ENCODE measurements at places on chromosomes 3 and 15. TPM values are rescaled to one million over a fixed set of nuclear protein-coding genes. Genes with fewer than 3 reads are reported as not detected.

Gene CCR9
- not detected for total RNA-seq

Gene IL17RB
- total RNA-seq = 1.2 TPM

Gene CCR5
- total RNA-seq = 0.36 TPM

Gene TMA7
- 163 TPM for total RNA-seq

Gene PLA1A
- total RNA-seq = 4.6 TPM

Gene SCG3
- total RNA-seq = 1.8 TPM

Gene MAP1A
- total RNA-seq = 25.2 TPM

Gene ZIC4
- not detected for total RNA-seq

Gene MUC20
- total RNA-seq = 11.0 TPM

Gene CYP19A1
- total RNA-seq = not detected

Gene IGSF11
- 12.4 TPM for total RNA-seq

Gene PROS1
- total RNA-seq = 29.7 TPM

Gene PLCH1
- total RNA-seq = 0.82 TPM

Gene CDHR4
- 0.99 TPM for total RNA-seq

Gene GP9
- total RNA-seq = not detected

Gene TIMP4
- total RNA-seq = 25.0 TPM

Gene ACAN
- total RNA-seq = not detected

Gene C3orf49
- total RNA-seq = not detected

Gene XYLB
- total RNA-seq = 2.3 TPM

Gene RGMA
- 29.9 TPM for total RNA-seq

Gene TJP1
- 122 TPM for total RNA-seq

Gene ALS2CL
- total RNA-seq = 10.5 TPM

Gene WWTR1
- total RNA-seq = 316 TPM

Gene GREM1
- total RNA-seq = 25.5 TPM

Gene NUP210
- total RNA-seq = 2.0 TPM

Gene SERINC4
- not detected for total RNA-seq

Gene NOX5
- total RNA-seq = 0.49 TPM

Gene SORD
- total RNA-seq = 3.3 TPM

Gene CLRN1
- total RNA-seq = not detected

Gene RAP2B
- total RNA-seq = 9.4 TPM

All from sigmoid colon (tissue), 7 donors.